MM.1S (cell line): ENCODE measurements at places on chromosomes 2 and 18.

- DNase-seq = peak; percentile 82
Observed at GRCh38 chr2:27303093-27304025, 4.9 kb downstream of the UCN start.

DNA sequence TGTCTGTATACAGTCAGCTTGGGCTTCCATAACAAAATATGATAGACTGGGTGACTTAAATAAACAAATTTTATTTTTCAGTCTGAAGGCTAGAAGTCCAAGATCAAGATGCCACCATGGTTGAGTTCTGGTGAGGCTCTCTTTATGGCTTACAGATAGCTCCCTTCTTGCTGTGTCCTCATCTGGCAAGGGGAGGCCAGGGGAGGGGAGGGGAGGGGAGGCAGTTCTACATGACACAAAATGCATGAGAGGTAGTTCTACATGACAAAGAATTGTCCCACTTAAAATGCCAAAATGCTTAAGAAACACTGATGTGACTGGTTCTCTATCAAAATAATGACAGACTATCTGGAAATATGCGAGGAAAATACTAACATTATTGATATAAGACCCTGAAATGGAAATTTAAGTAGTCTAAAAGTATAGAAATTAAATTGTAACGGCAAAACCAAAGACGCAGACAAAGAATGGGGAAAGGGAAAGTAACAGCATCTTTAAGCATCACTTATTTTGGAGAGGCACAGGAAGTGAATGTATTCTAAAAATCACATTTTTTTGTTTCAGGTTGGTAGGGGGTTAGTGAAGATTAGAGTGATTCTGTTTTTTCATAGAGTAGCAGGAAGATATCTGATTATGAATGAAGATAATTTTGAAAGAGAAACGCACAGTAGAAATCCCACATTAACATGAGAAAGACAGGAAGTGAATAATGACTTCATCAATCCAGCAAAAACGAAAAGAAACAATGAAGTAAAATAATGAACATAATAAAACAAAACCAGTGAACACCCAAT, 131.4 kb downstream of the STRN start:
- no peak for DNase-seq

DNA sequence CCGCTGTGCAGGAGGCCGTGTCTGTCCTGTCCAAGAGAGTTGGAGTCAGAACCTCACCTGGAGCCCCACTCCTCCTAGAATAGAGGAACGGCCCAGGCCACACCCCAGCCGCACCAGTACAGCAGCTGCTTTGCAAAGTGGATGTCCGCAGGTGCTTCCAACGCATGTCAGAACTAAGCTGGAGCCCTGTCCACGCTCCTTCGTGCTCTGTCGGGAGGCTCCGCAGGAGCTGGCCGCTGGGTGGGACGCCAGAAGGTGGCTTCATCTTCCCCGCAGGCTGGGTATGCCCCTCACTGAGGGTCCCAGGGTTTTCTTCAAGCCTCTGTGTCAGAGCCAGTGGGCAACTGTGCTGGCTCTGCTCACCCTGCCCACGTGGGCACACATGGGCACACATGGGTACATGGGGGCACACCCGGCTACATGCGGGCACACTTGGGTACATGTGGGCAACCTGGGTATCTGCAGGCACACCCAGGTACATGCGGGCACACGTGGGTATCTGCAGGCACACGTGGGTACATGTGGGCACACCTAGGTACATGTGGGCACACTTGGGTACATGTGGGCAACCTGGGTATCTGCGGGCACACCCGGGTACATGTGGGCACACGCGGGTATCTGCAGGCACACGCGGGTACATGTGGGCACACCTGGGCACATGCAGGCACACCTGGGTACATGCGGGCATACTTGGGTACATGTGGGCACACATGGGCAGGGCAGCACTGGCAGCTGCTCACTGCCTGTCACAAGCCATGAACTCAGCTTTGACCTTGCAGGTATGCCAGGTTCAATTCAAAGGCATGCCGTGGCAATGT, 67.1 kb upstream of the CTDP1 start:
- no peak for DNase-seq

DNA sequence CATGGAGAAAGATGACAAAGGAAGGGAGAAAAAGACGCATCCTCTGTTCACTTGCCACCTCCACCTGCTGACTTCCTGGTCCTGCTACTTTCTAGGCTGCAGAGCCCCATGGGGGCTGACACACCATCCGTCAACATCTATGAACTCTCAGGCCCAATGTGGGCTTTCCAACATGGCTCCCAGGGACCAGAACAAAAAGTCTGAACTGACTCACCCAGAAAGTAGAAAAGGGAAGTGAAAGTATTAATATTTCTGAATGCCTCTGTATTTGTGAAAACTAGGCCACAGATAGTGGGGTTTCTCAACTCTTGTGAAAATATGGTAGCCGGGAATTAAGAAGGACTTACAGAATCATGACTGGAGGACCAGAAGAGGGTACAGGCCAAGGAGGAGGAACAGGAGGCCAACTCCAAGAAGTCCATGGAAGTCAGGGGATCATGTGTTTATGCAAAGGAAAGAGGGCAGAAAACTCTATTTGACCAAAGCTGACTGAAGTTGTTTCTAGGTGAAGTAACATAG, 123.1 kb upstream of the CAB39 start:
- DNase-seq = peak; percentile 55

GRCh38 chr2:10289891-10290290, 12.8 kb upstream of the HPCAL1 start:
- no peak for DNase-seq

DNA sequence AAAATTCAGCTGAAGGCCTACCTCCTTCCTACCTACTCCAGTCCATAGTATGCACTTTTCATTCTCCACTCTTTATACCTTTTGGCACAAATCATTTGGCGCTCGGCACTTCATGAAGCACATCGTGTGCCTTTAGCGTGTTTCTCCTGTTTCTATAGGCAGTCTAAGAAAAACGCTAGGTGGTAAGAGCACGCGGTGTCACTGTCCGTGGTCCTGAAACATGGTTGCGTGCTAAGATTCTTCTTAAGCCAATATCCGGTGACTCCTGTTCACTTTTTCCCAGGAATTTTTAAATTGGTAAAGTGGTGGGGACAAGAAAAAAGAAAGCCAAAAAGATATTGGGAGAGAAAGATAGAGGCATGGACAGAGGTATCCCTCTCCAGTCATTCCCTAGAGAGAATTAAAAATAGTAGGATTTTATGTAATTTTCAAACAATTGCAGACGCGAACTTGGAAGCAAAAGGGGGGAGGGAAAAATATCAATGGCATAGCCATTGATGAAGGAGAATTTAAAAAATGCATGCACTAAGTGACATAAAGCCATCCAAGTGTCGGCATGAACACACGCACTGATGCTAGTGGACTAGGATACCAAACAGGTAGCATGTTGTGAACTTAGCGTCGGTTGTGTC, 1.4 kb upstream of the CTNNA2 start:
- peak; percentile 40 for DNase-seq

DNA sequence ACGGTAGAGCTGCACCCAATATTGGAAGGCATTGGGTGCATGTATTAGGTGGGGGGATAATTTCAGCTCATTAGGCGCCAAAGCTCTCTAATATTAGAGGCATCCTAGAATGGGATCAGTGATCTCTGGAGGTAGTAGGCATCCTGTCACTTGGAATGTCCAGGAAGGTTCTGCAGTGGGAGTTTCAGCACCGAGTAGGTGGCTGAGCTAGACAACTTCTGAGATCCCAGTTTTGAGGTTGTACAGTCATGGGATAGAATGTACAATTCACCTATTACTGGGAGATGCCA, 210.9 kb downstream of the MYCN start:
- DNase-seq = no peak

GRCh38 chr18:58549814-58550339, 79.0 kb downstream of the ALPK2 start:
- no peak for DNase-seq

GRCh38 chr2:227862227-227862740, 9.1 kb upstream of the DAW1 start:
- peak; percentile 57 for DNase-seq

GRCh38 chr2:217101972-217102371, 242.1 kb upstream of the TNP1 start:
- no peak for DNase-seq

DNA sequence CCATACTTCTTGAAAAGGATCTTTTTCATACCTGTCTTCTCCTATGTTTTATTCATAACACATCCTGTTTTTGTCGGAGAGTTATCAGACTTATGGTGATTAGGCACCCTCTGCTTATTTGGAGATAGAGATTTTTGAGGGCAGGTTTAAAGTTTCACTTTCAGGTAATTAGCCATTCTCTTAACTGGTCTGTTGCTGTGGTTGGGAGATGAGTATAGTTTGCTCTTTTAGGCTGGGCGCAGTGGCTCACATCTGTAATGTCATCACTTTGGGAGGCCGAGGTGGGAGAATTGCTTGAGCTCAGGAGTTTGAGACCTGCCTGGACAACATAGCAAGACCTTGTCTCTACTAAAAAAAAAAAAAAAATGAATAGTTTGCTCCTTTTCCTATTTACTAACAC, 25.3 kb downstream of the SFTPB start:
- peak; percentile 84 for DNase-seq

DNA sequence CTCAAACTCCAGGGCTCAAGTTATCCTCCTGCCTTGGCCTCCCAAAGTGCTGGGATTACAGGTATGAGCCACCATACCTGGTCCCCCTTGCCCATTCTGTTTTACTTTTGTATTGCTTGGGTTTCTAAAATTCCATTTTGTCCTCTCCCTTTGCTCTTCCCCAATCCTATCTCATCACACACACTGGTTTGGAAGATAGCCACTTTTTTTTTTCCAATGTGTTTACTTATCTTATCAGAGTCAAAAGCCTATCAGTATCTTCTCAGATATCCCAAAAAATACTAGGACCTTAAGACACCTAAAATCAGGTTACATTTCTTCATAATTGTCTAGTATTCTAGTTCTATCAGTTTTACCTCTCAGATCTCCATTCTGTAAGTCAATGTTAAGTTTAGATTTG, 56.1 kb downstream of the MSH2 start:
- no peak for DNase-seq

DNA sequence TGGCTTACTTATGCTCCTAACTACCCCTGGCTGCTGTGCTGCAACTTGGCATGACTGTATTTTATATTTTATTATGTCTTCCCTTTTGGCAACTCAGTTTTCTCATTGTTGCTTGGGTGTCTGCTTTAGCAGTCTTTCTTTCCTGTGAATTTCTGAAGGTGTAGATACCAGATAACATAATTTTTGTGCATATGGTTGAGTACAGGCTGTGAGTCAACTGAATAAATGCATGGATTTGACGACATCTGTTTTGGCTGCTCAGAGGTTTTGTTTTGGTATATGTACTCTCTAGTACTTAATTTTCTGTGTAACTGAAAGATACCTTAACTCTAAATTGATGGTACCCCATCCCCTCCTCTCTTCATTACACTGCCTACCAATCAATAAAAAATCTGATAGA, 303.1 kb downstream of the PTPRM start:
- no peak for DNase-seq

DNA sequence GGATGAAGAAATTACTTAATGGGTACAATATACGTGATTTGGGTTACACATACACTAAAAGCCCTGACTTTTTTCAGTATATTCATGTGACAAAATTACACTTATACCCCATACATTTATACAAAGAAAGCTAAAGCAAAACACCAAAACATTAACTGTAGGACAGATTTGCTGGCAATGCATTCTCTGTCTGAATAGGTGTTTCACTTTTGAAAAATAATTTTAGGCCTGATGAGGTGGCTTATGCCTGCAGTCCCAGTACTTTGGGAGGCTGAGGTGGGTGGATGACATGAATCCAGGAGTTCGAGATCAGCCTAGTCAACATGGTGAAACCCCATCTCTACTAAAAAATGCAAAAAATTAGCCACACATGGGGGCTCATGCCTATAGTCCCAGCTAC, 301.5 kb upstream of the FAM98A start:
- DNase-seq = peak; percentile 51

- no peak for DNase-seq
Observed at GRCh38 chr2:215104226-215104625, 34.2 kb downstream of the ABCA12 start.
